ENCODE measurements at places on chromosomes 11 and 22.

GRCh38 chr22:49197505-49197904 lies 630.2 kb downstream of the BRD1 start:
- DNase-seq = no peak

DNA sequence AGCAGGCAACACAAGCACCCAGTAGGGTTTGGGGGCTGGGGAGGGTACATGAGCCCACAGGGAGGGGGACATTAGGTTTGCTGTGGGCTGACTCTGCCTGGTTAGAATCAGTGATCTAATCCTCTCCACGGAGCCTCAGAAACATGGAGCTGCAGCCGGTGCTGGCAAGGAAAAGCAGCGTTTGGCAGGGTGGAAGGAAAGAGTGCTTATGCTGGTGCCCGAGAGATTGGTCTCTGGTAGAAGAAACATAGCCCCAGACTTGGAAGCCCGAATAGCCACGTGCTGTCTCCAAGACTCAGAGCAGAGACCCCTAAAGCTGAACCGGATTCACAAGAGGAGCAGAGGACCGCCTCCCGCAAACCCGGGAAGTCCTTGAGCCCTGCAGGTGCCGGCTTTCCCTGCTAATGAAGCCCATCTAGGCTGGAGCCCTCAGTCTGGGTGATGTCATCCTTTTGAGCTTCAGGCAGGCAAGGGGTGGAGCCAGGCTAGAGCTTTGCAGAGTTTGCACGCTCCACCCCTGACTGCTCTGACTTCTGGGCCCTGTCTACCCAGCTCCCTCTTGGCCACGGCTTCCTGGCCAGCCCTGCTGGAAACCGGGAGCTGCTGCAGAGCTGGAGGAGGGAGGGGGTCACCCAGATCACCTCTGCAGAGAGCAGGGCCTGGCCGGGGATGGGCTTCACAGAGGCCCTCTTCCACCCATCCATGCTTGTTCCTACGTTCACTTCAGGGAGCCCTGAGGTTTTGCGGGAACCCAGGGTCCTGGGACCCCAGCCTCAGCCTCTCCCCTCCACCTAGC lies 35.0 kb upstream of the JAM3 start:
- peak; percentile 93 for DNase-seq

DNA sequence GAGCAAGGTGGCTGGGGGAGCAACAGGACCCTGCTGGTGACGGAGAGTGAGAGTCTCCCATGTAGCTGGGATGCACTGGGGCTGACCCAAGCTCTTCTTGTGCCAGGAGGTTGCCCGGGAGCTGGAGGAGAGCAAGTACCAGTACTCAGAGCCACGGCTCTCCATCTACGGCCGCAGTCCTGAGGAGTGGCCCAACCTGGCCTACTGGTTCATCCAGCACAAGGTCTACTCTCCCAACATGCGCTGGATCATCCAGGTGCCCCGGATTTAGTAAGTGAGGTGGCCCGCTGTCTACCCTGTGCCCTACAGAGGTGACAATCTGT lies 40.4 kb downstream of the AMPD3 start:
- no peak for DNase-seq

GRCh38 chr11:121964591-121964990 lies 151.4 kb downstream of the BLID start:
- DNase-seq = no peak

GRCh38 chr22:17672417-17672991 lies 33.9 kb downstream of the BCL2L13 start:
- no peak for DNase-seq

DNA sequence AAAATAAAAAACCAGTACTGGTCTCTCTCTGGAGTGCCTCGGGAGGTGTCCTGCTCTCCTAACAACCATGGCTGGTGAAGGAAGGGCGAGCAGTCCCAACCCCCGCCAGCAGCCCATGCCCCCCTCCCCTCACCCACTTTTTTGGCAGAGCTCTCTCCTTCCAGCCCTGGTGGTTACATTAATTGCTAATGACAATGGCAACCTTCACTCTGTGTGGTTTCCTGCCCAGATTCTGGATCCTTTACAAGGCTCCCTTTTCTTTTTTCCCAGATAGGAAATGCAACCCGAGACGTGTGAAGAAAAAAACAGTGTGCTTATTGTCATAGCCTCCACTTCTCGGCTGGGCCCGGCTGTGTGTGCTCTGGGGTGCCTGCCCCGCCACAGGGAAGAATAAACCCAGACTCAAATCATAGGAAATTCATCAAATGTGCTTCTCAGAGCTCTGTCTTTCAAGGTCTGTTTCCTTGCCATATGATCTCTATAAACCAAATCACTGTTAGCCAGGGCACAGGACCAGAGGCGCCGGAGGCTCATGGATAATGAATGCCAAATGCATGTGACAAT lies 513.0 kb downstream of the SOX6 start:
- DNase-seq = no peak

GRCh38 chr11:118635642-118636041 lies 28.2 kb downstream of the PHLDB1 start:
- no peak for DNase-seq

GRCh38 chr11:68532727-68533369 lies 72.3 kb downstream of the PPP6R3 start:
- DNase-seq = no peak

DNA sequence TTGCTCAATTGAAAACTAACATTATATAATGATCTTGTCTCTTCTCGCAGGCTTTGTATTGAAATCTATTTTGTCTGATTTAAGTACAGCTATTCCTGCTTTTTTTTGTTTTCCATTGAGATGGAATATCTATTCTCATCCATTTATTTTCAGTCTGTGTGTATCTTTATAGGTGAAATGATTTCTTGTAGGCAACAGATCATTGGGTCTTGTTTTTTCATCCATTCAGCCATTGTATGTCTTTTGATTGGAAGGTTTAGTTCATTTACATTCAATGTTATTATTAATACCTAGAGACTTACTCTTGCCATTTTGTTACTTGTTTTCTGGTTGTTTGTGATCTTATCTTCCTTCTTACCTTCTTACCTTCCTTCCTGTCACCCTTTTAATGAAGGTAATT lies 77.8 kb upstream of the TRPC6 start:
- no peak for DNase-seq

GRCh38 chr11:63767565-63768236 lies 874 bp downstream of the ZFTA start:
- no peak for DNase-seq

Measured in NCI-H2081 treated with DMSO at 0.1 percent for 48 hours (cell line).